ENCODE measurements at places on chromosomes 2 and 18. TPM values are rescaled to one million over a fixed set of nuclear protein-coding genes. Genes with fewer than 3 reads are reported as not detected.

DNA sequence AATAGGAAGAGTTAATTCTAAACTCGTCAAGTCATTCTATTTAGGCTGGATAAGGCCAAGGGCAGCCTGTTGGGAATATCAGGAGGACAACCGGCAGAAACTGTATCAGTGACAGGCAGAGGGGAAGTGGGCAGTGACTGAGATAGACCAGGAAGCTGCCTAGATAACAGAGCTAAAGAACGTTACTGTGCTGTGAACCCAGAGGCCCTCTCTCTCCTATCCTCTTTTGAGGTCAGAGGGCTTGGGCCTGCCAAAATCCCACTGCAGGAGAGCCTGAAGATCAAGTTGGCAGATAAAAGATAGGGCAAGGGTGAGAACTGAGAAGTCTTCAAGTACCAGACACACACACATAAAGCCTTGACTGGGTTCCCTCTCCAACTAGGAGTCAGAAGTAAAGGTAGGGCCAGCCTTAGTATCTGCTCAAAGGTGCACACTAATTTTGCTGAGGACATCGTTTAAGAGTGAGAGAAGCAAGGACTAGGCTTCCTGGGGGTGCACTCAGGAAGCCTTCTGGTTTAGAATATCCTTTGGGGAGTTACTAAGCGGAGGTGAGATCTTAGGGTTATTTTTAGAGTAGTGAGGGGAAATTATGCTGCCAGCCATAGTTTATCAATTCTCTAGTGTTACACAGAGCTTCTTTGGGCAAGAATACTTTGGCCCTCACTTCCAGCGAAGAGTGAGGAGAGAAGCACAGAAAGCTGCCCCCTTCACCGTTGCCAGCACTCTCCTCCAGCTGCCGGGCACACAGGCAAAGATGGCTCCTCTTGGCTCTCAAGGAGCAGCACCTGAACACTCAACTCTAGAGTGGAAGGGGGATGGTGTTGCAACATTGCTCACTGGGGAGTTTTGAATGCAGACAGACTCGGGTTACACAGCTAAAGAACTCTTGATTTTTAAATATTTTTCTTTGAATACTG is 9.8 kb downstream of the CAVIN2 start:
- DNase-seq: no peak

DNA sequence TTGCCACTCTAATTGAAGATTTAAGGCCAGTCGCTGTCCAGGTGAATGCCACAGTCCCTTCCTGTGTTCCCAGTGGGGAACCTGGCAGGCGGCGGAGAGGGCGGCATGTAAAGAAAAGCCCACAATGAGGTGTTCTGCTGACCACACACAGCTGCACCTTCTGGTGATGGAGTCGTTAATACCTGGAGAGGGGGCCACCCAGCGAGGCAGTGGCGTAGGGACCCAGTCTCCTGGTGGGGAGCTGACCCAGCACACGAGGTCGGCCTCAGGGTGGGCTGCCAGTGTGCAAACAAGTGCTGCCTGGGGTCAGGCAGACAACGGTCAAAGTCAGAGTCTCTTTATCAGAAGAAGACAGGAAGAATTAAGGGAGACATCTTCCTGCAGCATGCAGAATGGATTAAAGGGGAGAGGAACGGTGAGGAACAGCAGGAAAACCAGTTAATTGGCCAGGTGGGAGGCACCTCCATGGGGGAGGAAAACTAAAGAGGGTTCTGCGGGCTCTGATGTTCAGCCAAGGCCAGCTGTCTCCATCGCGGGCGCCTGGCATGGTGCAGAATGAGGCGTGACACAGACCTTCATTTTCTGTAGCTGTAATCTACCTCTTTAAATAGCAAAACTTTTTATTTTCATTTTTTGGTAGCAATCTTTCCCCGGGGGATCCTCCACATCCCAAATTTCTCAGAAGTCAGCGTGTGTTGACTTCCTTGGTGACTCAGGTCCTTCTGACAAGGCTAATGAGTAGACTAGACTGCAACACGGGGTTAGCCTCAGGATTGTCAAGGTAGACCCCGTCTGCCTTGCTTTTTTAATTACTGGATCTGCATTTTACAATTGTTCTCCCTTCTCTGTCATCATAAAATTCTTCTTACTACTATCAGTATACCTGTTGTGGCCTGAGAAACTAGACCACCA is 78.3 kb downstream of the SMAD7 start:
- DNase-seq: no peak

The WDR7 gene
- 46.5 TPM for total RNA-seq

The GTF2A1L gene
- total RNA-seq: 99.9 TPM

The TFPI gene
- total RNA-seq: 66.7 TPM

DNA sequence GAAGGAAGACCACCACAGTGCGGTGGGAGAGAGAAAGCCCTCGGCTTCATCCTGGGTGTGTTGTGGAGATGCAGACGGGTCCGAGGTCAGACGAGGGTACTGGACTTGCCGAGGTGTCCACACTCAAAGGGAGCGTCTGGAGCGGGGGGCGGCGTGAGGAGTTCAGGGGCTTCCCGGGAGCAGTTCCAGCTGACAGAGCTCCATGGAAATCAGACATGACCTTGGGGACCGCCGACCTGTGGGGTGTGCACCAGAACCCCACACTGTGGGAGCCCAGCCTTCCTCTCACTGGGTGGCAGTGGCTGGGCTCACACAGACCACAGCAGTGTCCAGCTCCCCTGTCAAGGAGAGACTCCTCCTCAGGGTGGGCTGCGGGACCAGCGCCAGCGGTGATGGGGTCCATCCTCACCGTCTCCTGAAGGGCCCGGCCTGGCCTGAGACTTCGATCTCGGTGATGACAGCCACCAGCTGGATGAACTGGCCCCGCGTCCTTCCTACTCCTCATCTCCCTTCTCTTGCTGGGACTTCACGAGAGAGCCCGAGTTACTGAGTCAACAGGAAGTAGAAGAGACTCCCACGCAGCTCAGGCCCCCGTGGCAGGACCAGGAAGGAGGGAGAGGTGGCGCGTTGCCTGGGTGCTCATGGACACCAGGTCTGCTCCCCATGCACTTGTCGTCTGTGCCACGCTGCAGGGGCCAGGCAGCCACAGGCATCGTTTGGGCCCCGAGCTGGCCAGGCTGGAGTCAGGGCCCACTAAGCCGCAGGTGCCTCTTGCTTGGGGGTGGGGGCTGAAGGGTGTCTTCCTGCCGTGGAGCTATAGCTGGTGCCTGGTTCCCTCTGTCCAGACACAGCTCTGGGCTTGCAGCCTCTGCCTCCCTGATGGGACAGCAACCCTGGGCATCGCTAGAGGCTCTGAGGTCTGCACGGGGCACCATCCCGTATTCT is 101.9 kb upstream of the CTDP1 start:
- DNase-seq: no peak

DNA sequence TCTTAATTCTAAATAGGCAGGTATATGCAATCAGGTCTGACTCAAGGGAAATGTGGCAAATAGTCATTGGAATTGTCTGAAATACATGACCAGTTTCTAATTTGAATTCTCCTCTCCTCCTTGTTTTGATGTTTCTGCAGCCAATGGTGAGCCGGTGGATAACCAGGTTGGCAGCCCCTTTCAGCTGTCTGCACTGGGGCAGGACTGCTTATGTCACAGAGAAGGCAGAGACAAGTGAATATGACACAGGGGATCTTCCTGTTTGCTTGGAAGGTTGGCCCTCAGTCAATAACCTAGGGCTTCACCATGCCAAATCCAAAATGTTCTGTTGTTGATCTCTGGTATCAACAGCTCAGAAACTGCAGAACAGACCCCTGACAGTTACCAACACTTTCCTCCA is 12.1 kb downstream of the MYT1L start:
- no peak for DNase-seq

The SATB2 gene
- 3.1 TPM for total RNA-seq

GRCh38 chr18:46704189-46704588 is 47.2 kb upstream of the LOXHD1 start:
- DNase-seq: no peak

The CXCR4 gene
- 7.5 TPM for total RNA-seq

GRCh38 chr18:35324926-35325655 is 19.1 kb downstream of the ZNF24 start:
- DNase-seq: peak; percentile 17

The TUBA3E gene
- not detected for total RNA-seq

- DNase-seq: no peak
Observed at GRCh38 chr18:46167971-46168370, 63.8 kb downstream of the HAUS1 start.

The IAH1 gene
- total RNA-seq: 79.2 TPM

The ALPI gene
- total RNA-seq: 2.9 TPM

DNA sequence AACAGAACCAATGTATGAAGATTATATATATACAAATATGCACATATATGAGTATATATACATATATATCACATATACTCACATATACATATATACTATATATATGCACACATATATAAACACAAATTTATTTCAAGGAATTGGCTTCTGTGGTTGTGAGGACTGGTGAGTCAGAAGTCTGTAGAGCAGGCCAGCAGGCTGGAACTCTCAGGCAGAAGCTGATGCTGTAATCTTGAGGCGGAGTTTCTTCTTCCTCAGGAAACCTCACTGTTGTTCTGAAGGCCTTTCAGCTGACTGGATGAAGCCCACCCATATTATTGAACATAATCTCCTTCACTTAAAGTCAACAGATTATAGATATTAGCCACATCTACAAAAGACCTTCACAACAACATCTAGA is 143.9 kb upstream of the CREB1 start:
- DNase-seq: peak; percentile 25

The MC5R gene
- total RNA-seq: 1.7 TPM

The ZDBF2 gene
- total RNA-seq: 24.6 TPM

The NTSR2 gene
- not detected for total RNA-seq

The GNLY gene
- total RNA-seq: 2.2 TPM

The SIX3 gene
- total RNA-seq: not detected

DNA sequence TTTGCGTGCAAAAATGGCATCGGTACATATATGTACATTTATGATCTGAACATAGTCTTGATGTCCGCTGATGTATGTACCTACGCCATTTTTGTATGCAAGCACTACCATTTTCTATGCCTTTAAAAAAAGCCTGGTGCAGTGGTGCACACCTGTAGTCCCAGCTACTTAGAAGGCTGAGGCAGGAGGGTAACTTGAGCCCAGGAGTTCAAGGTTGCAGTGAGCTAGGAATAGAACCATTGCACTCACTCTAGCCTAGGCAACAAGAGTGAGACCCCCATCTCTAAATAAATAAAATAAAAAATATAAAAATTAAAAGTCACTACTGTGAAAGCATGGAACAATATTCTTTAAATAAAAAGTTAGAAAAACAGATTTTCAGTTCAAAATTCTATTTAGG is 16.7 kb downstream of the RAB1A start:
- no peak for DNase-seq

The SAG gene
- 14.7 TPM for total RNA-seq

DNA sequence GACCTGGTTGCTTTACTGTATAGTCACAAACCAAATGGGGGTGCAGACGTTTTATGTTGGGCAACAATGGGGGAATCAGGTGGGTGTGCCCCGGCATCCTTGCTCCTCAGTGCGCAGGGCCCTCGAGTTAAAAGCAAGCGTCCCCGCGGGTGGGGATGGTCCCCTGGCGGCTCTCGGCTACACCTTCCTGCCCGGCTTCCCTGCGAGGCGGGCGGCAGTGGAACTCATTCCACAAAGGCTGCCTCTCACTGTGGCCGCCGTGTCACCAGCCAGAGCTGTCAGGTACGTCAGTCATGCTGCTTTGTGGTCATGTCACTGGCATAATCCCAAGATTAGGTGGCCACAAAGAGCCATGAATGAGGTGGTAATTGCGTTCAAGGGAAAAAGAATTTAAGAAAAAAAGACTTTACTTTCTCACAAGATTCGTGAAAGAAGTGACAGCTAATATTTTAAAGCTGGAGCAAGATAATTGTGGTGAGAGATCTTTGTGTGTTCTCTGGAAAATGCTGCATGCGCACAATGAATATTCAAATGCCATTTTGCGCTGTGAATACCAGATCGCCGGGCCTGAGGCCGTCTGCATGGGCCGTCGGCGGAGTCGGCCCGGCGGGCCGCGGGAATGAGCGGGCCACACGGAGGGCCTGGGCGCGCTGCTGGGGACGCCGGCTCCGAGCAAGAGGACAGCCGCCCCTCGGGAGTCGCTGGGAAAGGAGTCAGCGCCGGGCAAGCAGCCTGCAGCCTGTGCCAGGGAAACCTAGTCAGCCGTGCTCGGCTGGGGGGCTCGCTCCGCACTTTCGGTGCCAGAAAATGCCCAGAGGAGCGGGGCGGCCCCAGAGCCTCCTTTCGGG is 82.3 kb upstream of the LDLRAD4 start:
- peak; percentile 10 for DNase-seq

DNA sequence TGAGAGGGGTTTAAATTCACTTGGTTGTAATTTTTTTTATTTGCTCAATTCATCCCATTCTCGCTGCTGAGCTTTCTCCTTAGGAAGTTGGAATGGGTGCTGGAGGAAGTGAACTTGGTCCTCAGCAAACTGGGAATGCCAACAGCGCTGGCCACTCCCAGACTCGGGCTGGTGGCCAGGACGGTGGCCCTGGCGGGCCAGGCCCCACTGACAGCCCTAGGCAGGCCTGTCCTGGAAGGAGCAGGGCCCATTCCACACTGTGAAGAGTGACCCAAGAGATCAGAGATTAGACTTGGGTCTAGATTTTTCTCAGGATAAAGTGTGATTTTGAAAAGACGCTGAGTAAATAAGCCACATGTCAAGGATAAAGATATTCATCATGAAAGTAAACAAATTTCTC is 132.7 kb downstream of the HDAC4 start:
- DNase-seq: no peak

GRCh38 chr18:48670751-48671560 is 132.1 kb downstream of the CTIF start:
- no peak for DNase-seq

The TMEM37 gene
- total RNA-seq: not detected

The ERBB4 gene
- total RNA-seq: 5.5 TPM

DNA sequence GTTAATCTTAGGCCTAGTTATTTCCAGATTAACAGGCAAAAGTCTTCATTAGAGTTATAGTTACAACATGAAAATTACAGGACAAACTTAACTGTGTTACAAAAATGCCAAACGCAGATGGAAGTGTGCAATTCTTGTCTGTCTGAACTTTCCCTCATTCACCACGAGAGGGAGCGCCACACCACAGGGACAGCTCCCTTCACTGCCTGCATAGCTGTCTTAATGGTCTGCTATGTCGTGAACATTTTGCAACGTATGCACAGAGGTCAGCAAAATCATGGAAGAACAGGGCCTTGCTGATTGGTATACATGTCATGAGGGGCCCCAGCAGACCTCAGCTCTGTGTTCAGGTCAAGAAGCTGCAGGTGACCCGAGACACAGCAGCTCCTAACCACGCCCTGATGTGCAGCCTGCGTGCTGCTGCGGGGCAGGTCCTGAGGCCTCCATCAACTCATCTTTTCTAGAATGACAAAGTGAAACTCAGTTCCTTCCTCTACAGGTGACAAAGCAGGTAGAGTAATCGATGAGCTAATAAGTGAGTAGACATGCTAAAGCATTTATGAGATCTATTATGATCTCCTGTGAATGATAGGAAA is 78.8 kb upstream of the ATP8B1 start:
- peak; percentile 85 for DNase-seq

The SNTG2 gene
- total RNA-seq: not detected

The LAMA3 gene
- 50.6 TPM for total RNA-seq

The ARHGAP28 gene
- 41.2 TPM for total RNA-seq
